ENCODE measurements at places on chromosomes 4 and X. TPM values are rescaled to one million over a fixed set of nuclear protein-coding genes. Genes with fewer than 3 reads are reported as not detected.

BGN gene
- 42.2 TPM for total RNA-seq

CSN1S1 gene
- total RNA-seq, result not detected

- no peak for DNase-seq
These were observed 37.9 kb downstream of the PDGFC start for GRCh38 chr4:156933633-156934258.

- DNase-seq, result peak; percentile 32
These were observed 121.2 kb downstream of the VCX2 start for GRCh38 chrX:8049827-8050226.

- no peak for DNase-seq
These were observed 33.6 kb upstream of the SPANXN2 start for GRCh38 chrX:143754183-143754582.

- DNase-seq, result no peak
These were observed 590.9 kb upstream of the GNPDA2 start for GRCh38 chr4:45317276-45317675.

DNA sequence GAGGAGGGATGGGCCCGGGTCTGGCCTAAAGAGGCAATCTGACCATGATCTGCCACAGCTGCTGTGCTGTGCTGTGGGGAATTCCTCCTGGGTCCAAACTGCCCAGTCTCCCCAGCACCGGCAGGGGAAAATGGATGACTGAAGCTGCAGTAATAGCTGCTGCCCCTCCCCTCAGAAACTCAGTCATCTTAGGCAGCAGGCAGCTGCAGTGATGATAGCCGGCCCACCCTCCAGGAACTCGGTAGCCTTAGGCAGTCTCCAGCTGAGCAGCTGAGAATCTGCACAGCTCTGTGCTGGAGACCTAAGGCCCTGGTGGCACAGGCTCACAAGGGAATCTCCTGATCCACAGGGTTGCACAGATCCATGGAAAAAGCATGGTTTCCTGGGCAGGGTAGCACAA, 113.4 kb upstream of the USP38 start:
- peak; percentile 57 for DNase-seq

- DNase-seq, result no peak
These were observed 121.2 kb upstream of the USP9X start for GRCh38 chrX:40964008-40964407.

DNA sequence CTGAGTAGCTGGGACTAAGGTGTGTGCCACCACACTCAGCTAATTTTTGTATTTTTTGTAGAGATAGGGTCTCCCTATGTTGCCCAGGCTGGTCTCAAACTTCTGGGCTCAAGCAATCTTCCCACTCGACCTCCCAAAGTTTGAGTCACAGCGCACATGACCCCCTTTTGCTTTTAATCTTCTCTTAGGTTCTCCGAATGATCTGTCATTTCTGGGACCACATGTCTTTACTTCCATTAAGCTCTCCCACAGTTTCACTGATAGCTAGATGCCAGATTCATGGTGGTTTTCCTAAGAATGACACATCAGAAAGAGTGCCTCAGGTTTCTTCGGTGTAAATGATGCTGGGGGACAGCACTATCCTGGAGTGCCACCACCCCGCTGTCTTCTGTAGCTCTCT, 17.9 kb downstream of the PRKX start:
- no peak for DNase-seq

HSFX1 gene
- 1.7 TPM for total RNA-seq

MFAP3L gene
- total RNA-seq, result 7.0 TPM

MAGEB10 gene
- not detected for total RNA-seq

XAGE1A gene
- total RNA-seq, result not detected

DNA sequence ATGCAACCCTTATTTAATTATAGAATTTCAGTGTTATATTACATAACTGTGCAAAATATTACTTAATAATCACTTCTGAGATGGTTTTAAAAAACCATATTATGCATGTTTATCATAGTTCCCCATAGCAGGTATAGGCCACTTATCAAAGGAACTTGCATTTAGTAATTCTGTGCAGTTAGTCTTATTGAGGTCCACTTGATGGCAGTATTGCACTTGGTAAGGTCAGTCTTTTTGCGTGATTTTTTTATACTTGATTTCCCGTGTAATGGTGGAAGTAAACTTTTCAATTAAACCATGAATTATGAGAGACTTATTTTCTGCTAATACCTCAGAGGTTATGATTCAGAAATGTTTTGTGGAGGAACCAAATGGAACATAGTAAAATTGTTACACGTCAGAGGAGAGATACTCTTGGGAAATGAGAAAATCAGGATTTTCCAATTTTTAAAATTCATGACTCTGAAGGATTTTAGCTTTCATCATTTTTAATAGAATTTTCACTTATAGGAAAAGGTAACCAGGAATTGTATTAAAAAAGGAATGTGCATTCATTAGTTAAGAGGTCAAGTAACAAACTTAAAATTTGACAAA, 230.0 kb downstream of the CCSER1 start:
- DNase-seq, result no peak

GRCh38 chr4:147078875-147079658, 133.4 kb upstream of the TTC29 start:
- peak; percentile 50 for DNase-seq

DNA sequence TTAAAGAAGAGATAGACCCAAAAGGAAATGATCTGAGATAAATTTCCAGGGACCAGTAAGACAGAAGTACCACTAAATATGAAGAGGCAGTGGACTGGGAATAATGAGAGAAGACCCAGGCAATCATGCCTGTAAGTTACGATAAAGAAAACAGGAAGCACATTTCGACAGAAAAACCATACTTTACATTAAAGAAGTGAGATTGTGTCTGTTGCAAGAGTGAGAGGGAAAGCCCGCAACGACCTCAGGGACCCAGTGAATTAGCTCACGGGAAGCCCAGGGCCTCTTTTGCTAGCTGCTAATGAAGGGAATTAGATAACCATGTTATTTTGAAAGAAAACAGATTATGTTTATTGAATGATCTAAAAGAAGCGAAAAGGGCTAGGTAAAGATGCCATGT, 28.9 kb upstream of the ACSL1 start:
- peak; percentile 74 for DNase-seq

CXCL3 gene
- 0.16 TPM for total RNA-seq

- no peak for DNase-seq
These were observed 252.4 kb upstream of the RPS6KA3 start for GRCh38 chrX:20519146-20519545.

DNA sequence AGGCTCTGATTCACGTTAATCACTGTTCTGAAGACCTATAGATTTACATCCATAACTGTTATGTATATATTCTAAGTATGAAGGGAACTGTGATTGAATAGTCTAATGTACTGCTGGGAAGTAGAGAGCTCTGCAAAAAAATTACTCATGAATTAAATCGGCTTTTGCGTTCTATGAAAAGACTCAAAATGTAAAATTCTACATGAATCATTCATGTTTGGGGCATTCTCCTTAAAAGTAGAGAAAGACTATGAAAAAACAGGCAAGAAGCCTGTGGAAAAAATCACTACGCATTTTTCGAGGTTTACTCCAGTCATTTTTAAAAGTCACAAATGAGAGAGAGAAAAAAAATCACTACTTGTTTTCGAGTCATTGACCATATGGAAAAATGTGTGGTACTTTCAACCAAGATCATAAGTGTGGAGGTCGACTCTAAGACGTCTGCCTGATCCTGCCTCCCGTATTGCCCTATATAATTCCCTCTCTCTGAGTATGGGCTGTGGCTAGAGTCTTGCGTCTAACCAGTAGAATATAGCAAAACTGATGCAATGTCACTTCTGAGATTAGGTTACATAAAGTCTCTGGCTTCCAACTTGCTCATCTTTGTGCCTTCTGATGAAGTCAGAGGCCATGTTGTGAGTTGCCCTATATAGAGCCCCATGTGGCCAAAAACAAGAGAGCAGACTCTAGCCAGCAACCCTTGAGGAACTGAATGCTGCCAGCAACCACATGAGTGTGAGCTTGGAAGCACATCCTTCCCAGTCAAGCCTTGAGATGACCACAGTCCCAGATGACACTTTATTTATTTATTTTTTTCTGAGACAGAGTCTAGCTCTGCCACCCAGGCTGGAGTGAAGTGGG, 32.1 kb upstream of the VEGFD start:
- DNase-seq, result no peak

DNA sequence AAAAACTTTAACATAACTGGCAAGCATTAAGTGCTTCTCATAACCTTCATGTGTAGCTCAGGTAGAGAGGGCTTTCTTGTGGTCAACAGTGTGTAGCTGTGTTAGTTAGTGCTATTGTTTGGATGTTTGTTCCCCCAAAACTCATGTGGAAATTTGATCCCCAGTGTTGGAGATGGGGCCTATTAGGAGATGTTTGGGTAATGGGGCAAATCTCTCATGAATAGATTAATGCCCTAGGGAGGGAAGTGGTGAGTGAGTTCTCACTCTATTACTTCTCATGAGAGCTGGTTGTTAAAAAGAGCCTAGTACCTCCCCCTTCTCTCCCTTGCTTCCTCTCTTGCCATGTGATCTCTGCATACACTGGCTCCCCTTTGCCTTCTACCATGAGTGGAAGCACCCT, 16.5 kb upstream of the SLC25A43 start:
- DNase-seq, result no peak

ADRA2C gene
- 6.9 TPM for total RNA-seq

DNA sequence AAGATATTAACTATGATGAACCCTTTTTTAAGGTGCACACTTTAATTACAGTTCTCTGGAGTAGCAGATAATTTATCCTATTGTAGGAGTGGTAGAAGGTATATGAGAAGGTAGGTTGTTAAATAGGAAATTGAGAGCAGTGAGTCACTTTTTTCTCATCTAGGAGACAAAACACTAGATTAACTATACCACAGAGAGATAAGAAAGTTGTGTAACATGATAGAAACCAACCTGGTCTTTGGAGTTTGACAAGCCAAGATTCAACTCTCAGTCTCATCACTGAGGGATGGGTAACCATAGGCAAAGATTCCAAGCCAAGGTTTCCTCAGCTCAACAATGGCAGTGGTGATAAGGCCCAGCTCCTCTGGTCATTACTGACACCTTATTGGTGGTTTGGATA, 104.0 kb downstream of the MAD2L1 start:
- DNase-seq, result no peak

DNA sequence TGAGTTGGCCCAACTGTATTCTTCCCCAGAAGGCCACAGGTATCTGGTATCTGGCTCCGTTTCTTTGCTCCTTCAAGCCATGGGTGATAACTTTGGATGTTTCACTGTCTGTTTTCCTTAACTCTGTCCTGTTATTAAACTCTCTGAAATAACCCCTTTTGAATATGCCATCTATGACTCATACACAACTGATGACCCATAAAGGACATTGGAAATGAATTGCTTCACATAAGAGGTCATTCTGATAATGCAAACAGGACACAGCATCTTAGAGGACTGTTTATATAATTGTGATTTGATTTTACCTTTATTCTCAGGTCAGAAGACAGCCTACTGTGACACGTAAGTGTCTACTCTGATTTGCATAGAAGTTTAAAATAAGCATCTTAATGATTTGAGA, 227.7 kb downstream of the VEGFC start:
- DNase-seq, result no peak

GRCh38 chr4:152459326-152459725, 76.6 kb downstream of the FBXW7 start:
- DNase-seq, result no peak

GRCh38 chr4:47533689-47534347, 48.7 kb downstream of the ATP10D start:
- no peak for DNase-seq

DNA sequence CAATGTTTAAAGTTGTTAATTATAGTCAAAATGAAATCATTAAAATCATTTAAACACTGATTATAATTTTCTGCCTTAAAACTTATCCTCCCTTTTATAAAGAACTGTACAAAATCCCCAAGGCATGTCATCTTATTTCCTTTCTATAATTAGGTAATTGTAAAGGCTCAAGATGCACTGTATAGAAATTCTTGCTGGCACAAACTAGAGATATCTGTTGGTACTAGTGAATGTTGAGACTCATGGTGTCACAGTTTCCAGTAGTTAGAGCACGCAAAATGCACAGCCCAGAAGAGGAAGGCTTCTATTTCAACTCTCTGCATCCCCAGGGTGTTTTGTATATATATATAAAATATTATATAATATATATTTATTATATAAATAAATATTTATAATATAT, 22.7 kb upstream of the PLA2G12A start:
- DNase-seq, result no peak

GRCh38 chr4:184843984-184844554, 18.3 kb upstream of the ACSL1 start:
- DNase-seq, result no peak

- no peak for DNase-seq
These were observed 60.7 kb upstream of the PGM2 start for GRCh38 chr4:37765741-37766140.

DNA sequence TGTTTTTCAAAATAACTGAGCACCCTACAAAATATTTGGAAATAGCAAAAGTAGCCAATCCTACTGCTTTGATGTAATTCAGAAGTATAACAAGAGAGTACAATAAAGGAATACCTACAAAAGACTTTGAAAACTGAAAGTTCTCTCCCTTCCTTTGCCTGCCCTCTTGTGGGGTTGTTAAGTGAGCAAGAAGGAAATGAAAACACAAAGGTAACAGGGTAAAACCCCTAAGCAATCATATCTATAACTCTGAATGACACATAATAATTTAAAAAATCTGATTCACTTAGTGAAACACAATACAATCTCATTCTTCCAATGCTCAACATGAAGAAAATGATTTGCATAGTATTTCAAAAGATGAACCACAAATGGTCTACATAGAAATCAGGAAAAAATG, 98.2 kb downstream of the FRYL start:
- no peak for DNase-seq

RHOXF1 gene
- total RNA-seq, result not detected

GRCh38 chr4:81688085-81688484, 216.4 kb upstream of the RASGEF1B start:
- no peak for DNase-seq

KCTD8 gene
- 0.19 TPM for total RNA-seq

FAM241A gene
- total RNA-seq, result 8.8 TPM

- DNase-seq, result no peak
These were observed 110.6 kb downstream of the NEXMIF start for GRCh38 chrX:74814681-74815080.

ARMCX2 gene
- 30.2 TPM for total RNA-seq

DNA sequence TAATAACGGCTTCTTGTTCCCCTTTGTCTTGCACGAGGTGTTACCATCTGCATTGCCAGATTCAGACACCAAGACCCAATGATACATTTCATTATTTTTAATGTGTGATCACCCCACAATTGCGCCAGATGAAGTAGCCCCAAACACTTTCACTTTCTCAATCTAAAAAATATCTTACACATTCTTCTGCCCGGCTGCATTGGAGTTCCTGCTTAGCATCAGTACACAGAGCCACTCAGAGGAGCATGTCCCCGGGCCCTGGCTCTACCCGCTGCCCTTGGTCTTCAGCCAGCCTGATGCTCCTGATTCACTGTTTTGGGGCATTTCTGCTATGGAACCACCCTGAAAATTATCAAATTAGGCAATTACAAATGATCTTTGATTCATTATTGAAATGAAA, 66.0 kb upstream of the TENM3 start:
- DNase-seq, result no peak

All from Right ventricle myocardium inferior (tissue), 1 donor.